ENCODE measurements at places on chromosomes 16 and 17.

GRCh38 chr17:59400858-59401257 lies 69.4 kb downstream of the YPEL2 start:
- DNase-seq, result no peak

- DNase-seq, result no peak
Observed at GRCh38 chr16:84588991-84589390, 28.9 kb downstream of the COTL1 start.

- no peak for DNase-seq
Observed at GRCh38 chr17:79824893-79825579, 14.2 kb downstream of the CBX4 start.

DNA sequence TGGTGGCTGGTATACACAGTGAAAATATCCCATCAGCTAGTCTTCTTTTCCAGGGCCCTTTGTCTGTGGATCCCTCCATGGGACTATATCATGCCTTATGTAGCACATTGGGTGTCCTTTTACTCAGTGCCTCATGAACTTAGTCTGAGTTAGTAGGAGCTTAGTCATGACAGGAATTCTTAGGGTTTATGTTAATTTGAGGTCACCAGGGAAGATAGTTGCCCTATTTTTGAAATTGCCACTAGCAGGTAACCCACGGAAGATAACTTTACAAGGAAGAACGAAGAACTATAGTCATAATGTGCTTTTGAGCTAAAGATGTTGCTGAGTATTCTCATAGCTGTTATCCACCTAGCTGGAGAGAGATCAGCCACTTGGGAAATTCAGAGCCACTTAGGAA lies 14.8 kb upstream of the PLK1 start:
- no peak for DNase-seq

- no peak for DNase-seq
Observed at GRCh38 chr16:81432937-81433557, 11.6 kb upstream of the CMIP start.

DNA sequence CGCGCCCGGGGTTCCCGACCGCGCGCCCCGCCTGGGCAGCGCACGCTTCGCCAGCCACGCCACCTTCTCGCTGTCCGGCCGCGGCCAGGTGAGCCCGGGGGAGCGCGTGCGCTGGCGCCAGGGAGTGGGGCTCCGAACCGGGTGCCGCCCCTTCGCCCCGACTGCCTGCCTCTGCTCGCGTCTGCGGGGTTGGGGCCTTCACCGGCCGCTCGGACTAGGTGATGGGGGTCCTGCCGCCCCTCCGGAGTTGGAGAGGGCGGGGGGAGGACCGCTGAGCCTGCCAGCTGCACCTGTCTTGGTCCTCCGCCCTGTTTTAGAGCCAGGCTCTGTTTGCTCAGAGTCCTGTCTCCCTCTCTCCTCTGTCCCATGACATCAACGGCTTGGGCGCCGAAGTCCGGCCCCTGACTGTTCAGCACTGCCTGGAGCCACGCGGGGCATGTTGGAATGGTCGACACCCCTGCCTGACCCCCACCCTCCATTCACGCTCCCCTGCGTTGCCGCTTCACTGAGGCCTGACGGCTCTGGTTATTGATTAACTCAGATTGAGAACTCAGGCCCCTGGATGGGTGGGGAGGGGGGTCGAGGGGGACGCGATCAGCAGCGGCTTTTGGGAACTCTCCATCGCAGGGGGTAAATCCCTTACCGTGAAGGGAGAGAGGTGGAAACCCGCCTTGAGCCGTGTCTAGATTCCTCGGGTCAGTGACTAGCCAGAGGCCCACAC lies 748 bp downstream of the SMTNL2 start:
- no peak for DNase-seq

DNA sequence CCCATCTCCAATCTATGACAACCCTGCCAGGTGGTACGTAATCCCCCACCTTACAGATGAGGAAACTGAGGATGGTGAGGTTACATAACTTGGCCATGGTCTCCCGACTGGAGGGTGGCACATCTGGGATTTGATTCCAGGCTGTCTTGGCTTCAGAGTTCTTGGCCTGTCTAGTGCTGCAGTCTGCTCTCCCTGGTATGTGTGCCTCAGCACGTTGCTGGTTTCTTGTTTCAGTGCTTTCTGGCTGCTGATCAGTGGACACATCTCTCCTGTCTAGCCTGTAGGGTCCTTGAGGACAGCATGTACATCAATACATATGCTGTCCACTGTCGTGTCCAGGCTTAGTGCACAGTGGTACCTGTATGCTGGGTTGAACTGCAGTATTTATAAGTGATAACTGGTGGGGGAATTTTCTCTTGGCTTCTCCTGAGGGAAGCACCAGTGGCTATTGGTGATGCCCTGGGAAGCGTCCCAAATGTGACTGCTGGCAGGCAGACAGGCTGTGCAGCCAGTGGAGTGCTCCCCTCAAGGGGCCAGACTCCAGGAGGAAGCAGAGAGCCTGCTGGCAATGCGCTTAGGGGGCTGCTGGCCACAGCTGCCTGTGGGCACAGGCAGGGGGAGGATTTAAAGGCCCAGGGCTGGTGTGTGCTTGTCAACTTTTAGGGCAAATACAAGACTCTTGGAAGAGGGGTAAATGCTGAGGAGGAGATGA lies 14.4 kb downstream of the CTRL start:
- DNase-seq, result no peak

DNA sequence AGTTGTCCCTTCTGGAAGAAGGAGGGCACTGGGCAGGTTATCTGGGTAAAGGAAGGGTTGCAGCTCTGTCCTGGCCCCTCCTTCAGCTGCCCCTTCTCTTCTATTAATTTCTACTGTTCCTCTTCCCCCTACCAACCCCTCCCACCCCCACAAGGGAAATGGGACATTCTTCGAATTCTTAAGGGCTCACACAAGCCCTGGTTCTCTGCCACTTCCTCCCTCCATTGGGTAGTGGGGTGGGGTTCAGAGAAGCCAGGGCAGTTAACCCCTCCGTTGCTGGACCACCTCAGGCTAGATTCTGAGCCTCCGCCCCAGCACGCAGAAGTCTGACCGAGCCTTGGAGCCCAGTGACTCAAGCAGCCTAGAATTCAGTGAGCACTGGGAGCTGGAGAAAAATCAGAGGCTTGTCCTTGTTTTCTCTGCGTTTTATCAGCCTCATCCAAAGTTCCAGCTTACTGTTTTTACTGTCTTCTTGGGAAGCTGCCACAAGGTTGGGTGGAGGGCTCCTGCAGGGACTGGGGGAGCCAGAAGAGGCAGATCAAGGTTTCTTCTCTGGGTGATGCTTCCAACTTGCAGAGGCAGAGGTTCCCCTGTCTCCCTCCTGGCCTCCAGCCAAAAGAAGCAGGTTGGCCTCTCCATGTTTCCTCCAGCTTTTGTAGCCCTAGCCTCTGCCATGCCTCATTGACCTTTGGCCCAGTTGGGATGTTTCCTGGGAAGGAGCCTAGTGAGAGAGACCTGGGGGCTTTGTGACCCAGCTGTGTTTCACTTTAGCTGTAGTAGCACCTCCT lies 10.2 kb downstream of the LASP1 start:
- no peak for DNase-seq

- DNase-seq, result no peak
Observed at GRCh38 chr17:77810536-77810935, 148.0 kb upstream of the TNRC6C start.

- peak; percentile 47 for DNase-seq
Observed at GRCh38 chr17:49694847-49695697, 12.7 kb downstream of the SLC35B1 start.

GRCh38 chr17:80944326-80944725 lies 47.3 kb upstream of the CHMP6 start:
- no peak for DNase-seq

DNA sequence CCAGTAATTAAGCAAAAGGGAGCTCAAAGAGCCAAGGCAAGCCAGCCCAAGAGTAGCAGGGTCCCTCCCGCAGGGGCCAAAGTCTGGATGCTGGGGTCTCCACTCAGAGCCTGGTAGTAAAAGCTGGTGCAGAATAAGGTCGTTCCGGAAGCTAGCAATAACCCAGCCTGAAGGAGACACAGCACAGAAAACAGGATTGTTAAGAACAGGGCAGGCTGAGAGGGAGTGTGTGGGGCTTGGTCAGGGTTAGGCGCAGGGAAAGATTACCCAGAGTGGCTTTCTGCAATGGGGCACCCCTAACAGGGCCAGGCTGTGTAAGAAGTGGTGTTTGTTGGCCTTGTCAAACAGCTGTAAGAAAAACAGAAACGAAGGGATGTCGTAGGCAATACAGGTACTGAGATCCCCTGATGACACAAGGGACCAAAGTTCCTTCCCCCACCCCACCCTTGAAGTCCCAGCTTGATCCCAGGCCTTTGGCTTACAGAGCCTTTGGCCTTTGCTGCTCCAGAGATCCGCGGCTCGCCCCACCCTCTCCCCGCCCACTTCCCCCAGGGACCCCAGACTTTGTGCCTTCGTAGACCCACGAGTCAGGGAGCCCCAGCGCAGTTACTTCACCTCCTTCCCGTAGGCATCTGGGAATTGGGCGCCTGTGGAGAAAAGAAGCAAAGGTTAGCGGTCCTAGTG lies 712 bp downstream of the TMEM256 start:
- DNase-seq, result no peak

- DNase-seq, result no peak
Observed at GRCh38 chr17:2780931-2781454, 15.2 kb upstream of the RAP1GAP2 start.

- no peak for DNase-seq
Observed at GRCh38 chr17:70271200-70271599, 101.9 kb downstream of the KCNJ2 start.

- no peak for DNase-seq
Observed at GRCh38 chr16:48526058-48526957, 83.7 kb downstream of the N4BP1 start.

GRCh38 chr16:12868169-12868568 lies 33.2 kb upstream of the SHISA9 start:
- no peak for DNase-seq

GRCh38 chr17:61660746-61661485 lies 69.9 kb upstream of the NACA2 start:
- no peak for DNase-seq

GRCh38 chr16:64730261-64730660 lies 391.6 kb downstream of the CDH11 start:
- DNase-seq, result no peak

DNA sequence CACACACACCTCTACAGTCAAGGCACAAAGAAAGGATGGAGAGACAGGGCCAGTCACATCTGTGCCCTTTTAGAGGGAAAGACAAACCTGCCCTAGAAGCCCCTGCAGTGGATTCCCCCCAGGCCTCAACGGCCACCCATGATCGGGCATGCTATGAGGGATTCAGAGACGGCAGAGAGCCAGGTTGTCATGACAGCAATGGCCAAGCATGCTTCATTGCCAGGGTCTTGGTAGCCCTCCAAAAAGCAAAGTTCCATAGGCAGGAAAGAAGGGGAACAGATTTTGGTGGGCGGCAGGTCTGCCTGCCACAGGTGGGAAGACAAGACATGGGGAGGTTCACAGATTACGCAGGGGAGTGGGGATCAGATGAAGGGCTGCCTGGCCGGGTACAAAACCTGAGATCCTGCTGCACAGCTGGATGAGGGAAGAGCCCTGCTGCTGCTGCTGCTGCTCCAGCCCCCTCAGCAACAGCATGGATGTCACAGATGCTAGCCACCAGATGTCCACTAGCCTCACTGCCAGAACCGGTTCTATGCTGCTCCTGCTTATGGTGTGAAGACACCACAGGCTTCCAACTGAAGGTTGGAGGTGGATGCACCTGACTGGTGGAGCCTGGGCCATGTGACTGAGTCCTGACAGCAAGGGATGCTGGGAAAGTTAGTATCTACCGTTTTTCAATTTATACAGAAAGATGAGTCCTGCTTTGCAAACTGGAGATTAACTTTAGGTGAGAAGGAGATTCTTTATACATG lies 17.8 kb downstream of the ACTG1 start:
- no peak for DNase-seq

DNA sequence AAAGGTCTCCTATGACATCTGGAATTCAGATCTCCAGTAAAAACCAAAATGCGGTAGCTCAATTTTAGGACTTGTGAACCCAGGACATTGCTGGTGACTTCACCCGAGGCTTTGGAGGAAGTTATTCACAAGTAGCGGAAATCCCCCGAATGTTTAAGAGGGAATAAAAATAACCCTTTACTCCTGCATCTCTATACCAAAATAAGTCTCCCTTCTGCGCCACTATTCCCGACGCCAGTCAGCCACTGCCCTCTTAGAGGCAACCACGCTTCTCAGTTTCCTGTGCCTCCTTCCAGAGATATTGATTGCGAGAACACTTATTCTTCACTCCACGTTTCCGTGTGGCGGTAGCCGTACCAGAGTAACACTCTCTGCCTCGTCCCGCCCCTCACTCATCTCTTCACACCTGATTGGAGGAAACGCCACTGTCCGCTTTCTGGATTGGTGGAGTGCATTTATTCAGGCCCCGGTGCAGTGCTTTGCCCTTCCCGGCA lies 27.4 kb downstream of the EMP2 start:
- no peak for DNase-seq

- DNase-seq, result no peak
Observed at GRCh38 chr17:73600103-73600871, 44.0 kb downstream of the SDK2 start.

GRCh38 chr17:3157218-3157617 lies 29.9 kb upstream of the OR1G1 start:
- DNase-seq, result no peak

DNA sequence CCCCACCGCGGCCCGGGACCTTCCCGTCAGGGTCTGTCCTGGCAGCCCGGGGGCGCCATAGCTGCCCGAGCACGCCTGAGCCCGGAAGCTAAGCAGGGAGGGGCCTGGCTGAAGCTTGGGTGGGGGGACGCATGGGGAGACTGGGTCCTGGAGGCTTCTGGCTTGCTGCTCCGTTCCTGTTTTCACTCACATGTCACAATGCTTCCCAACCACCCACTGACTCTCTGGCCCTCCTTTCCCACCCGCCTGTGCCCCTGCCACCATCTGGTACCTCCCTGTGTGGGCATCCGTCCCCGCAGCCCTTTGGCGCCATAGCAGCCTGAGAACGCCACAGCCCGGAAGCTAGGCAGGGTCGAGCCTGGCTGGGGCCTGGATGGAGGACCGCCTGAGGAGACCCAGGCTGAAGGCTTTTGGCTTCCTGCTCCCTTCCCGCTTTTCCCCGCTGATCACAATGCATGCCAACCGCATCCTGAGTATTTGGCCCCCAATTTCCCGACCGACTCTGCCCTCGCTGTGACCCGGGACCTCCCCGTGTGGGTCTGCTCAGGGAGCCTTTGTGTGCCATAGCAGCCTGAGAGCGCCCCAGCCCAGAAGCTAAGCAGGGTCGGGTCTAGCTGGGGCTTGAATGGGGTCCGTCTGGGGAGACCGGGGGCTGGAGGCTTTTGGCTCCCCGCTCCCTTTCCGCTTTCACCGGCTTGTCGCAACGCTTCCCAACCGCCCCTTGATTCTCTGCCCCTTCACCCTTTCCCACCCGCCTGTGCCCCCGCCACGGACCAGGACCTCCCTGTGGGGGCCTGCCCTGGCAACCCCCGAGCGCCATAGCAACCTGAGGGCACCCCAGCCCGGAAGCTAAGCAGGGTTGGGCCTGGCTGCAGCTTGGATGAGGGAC lies 2290.1 kb downstream of the TP53TG3F start:
- DNase-seq, result no peak

- no peak for DNase-seq
Observed at GRCh38 chr16:51544851-51545467, 393.9 kb upstream of the SALL1 start.

GRCh38 chr17:7967751-7968150 lies 34.7 kb upstream of the GUCY2D start:
- DNase-seq, result no peak
